ENCODE measurements at places on chromosomes 5 and 9. TPM values are rescaled to one million over a fixed set of nuclear protein-coding genes. Genes with fewer than 3 reads are reported as not detected.

The GZMA gene
- not detected for total RNA-seq

GRCh38 chr5:80008995-80009765 lies 18.1 kb upstream of the MTX3 start:
- no peak for DNase-seq

- DNase-seq: no peak
Observed at GRCh38 chr5:151902215-151902614, 22.4 kb downstream of the GLRA1 start.

- DNase-seq: no peak
Observed at GRCh38 chr5:39986614-39987013, 561.8 kb upstream of the DAB2 start.

GRCh38 chr5:124583469-124584350 lies 162.7 kb downstream of the ZNF608 start:
- peak; percentile 80 for DNase-seq

Data from A172 (cell line).